ENCODE measurements at places on chromosomes 1 and 21. TPM values are rescaled to one million over a fixed set of nuclear protein-coding genes. Genes with fewer than 3 reads are reported as not detected.

GRCh38 chr21:17460094-17460493 is 52.7 kb upstream of the CXADR start:
- DNase-seq = no peak
- H3K27ac ChIP-seq = no peak overlapping the region
- H3K4me1 ChIP-seq = peaks cover 19% of the 10 kb centered on the region
- no peak overlapping the region for H3K4me3 ChIP-seq
- H3K27me3 ChIP-seq = no peaks in the 10 kb centered on the region

DNA sequence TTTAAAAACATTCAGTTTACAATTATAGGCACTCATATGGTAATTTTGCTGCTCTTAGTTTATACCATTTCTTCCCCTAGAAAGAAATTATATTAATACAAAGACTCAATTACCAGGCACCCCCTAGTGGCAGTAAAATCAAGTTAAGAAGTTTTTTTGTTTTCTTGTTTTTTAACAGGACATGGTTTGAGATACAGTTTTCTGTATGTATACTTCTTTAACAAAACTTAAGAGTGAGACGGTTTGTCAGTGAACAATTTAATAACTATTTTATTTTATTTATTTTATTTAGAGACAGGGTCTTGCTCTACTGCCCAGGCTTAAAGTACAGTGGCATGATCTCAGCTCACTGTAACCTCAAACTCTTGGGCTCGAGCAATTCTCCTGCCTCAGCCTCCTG is 224.6 kb downstream of the FAF1 start:
- peak; percentile 45 for DNase-seq
- H3K27me3 ChIP-seq = no peaks in the 10 kb centered on the region
- H3K4me3 ChIP-seq = no peak overlapping the region
- peaks cover 31% of the 10 kb centered on the region for H3K36me3 ChIP-seq
- peaks cover 6% of the 10 kb centered on the region for H3K4me1 ChIP-seq

DNA sequence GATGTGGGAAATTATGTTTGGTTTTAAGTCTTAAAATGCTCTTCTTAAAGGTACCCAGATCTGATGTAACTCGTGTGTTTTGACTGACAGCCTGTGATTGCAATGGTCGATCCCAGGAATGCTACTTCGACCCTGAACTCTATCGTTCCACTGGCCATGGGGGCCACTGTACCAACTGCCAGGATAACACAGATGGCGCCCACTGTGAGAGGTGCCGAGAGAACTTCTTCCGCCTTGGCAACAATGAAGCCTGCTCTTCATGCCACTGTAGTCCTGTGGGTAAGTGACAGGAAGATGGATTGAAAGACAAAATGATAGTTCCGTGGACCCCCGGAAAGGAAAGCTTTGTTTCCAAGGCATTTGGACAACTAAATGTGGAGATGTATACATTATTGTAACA is 71.6 kb upstream of the LAMC2 start:
- H3K36me3 ChIP-seq = peaks cover 82% of the 10 kb centered on the region
- H3K27ac ChIP-seq = no peak overlapping the region
- no peak overlapping the region for H3K4me3 ChIP-seq
- no peak for DNase-seq

GRCh38 chr1:186763107-186763506 is 65.6 kb upstream of the PLA2G4A start:
- H3K4me3 ChIP-seq = no peak overlapping the region
- DNase-seq = no peak
- H3K36me3 ChIP-seq = no peaks in the 10 kb centered on the region
- no peaks in the 10 kb centered on the region for H3K27me3 ChIP-seq
- no peaks in the 10 kb centered on the region for H3K4me1 ChIP-seq

BACH1 gene
- total RNA-seq = 76.6 TPM

DNA sequence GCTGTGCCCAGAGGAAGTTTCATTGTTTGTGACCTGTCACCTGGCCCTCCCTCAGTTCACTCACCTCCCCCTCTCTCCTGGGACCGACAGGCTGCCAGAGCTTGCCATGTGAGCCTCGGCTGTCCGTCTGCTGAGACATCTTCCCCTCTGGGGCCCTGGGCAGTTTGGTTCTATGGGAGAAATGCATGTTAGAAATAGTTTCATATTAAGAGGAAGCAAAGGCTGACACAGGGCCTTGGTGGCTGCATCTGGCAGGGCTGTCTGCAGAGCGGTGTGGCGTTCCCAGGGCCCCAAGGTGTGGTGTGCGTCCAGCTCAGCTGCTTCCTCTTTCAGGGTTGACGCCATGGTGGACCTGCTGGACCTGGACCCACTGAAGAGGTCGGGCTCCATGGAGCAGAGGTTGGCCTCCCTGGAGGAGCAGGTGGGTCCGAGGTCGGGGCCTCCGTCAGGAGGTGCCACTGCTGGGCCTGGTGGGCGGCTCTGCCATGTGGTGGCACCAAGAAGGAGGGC is 31.9 kb upstream of the LRRC3 start:
- no peak for DNase-seq
- H3K27ac ChIP-seq = no peak overlapping the region
- H3K4me3 ChIP-seq = no peak overlapping the region
- no peaks in the 10 kb centered on the region for H3K4me1 ChIP-seq
- peaks cover 11% of the 10 kb centered on the region for H3K36me3 ChIP-seq
- no peaks in the 10 kb centered on the region for H3K27me3 ChIP-seq

DNA sequence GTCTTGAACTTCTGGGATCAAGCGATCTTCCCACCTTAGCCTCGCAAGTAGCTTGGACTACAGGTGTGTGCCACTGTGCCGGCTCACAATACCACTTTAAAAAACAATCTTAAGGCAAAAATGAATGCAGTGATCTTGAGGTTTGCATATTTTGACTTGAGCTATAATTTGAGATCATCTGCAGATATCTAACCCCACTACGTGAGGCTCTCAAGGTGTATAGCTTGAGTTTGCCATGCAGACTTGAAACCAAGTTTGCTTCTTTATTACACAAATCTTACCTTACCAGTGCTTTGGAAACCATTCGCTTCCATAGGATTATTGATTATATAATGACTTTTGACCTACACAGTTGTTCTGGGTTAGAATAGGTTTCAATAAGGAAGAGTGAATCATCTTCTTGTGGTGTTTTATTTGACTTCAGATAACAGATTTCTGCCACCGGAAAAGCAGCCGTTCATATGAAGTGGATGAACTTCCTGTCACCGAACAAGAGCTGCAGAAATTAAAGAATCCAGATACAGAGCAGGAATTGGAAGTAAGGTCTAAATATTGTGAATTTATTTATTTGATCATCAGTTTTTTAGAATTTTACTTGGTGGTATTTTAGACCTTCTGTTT is 155.1 kb downstream of the VPS13D start:
- no peak overlapping the region for H3K4me3 ChIP-seq
- peaks cover 73% of the 10 kb centered on the region for H3K36me3 ChIP-seq
- H3K27me3 ChIP-seq = no peaks in the 10 kb centered on the region

SGIP1 gene
- total RNA-seq = not detected
